Mesothelial cell of epicardium (in vitro differentiated cells): ENCODE measurements at places on chromosomes 4 and X. TPM values are rescaled to one million over a fixed set of nuclear protein-coding genes. Genes with fewer than 3 reads are reported as not detected.

The ATOH1 gene
- not detected in 3 replicates for total RNA-seq

The PLXNB3 gene
- total RNA-seq, result 3.6 to 4.3 TPM (median 4.3 TPM) in 3 replicates

The BCORL1 gene
- 27.7 to 28.9 TPM (median 28.0 TPM) in 3 replicates for total RNA-seq

The STAG2 gene
- 57.7 to 67.0 TPM (median 62.8 TPM) in 3 replicates for total RNA-seq

The DCAF8L2 gene
- total RNA-seq, result 0.11 TPM in 1 of 3 replicates, not detected in the others

GRCh38 chrX:134365904-134366303 lies 94.1 kb upstream of the HPRT1 start:
- no peak for DNase-seq
- no peak overlapping the region for H3K27ac ChIP-seq
- H3K4me1 ChIP-seq, result no peaks in the 10 kb centered on the region
- no peaks in the 10 kb centered on the region for H3K36me3 ChIP-seq

- H3K27me3 ChIP-seq, result no peaks in the 10 kb centered on the region
- no peak overlapping the region for H3K4me3 ChIP-seq
- no peaks in the 10 kb centered on the region for H3K36me3 ChIP-seq
- peaks cover 43% of the 10 kb centered on the region for H3K4me1 ChIP-seq
- no peak for DNase-seq
Measured at GRCh38 chrX:132877954-132878536, 80.4 kb downstream of the HS6ST2 start.

- H3K4me1 ChIP-seq, result no peaks in the 10 kb centered on the region
- no peak overlapping the region for H3K4me3 ChIP-seq
- no peak for DNase-seq
- no peak overlapping the region for H3K27ac ChIP-seq
Measured at GRCh38 chrX:79270401-79270800, 96.7 kb downstream of the ITM2A start.

DNA sequence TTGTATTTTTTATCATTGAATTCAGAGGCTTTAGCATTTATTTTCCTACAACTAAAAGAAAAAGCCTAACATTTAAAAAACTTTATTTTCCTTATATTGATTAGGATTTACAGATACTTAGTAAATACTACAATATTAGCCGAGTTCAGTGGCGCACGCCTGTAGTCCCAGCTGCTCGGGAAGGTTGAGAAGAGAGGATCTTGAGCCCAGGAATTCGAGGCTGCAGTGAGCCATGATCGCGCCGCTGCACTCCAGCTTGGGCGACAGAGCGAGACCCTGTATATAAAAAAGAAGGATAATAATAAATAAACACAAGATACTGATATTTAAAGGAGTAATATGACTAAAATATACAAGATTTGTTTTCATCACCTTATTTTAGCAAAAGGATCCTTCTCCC lies 681 bp upstream of the UPF3B start:
- H3K4me1 ChIP-seq, result peaks cover 12% of the 10 kb centered on the region
- H3K27me3 ChIP-seq, result peaks cover 5% of the 10 kb centered on the region
- DNase-seq, result no peak
- H3K4me3 ChIP-seq, result peak overlapping the region; percentile 96
- peaks cover 13% of the 10 kb centered on the region for H3K36me3 ChIP-seq

- H3K36me3 ChIP-seq, result no peaks in the 10 kb centered on the region
- H3K4me3 ChIP-seq, result no peak overlapping the region
- H3K4me1 ChIP-seq, result peaks cover 7% of the 10 kb centered on the region
Measured at GRCh38 chr4:158538911-158539310, 17.2 kb downstream of the RXFP1 start.

DNA sequence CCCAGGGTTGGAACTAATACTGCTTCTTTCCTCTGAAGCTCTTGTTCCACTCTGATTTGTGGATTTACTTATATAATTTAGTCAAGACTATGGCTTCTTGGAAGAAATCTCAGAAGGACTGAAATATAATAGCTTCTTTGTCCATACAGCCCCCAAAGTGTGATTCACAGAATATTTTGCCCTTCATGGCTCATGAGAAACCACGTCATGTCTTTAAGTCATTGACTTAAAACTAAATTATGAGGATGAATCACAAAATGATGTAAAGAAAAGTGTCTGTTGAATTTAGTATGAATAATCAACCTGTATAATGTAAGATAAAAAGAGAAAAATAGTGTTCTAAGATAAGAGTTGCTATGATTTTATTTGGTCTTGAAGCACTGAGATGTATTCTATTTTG lies 43.3 kb upstream of the AGA start:
- no peak for DNase-seq
- H3K4me1 ChIP-seq, result peaks cover 11% of the 10 kb centered on the region
- no peaks in the 10 kb centered on the region for H3K36me3 ChIP-seq
- H3K27ac ChIP-seq, result no peak overlapping the region
- H3K27me3 ChIP-seq, result no peaks in the 10 kb centered on the region
- H3K4me3 ChIP-seq, result no peak overlapping the region

- no peaks in the 10 kb centered on the region for H3K36me3 ChIP-seq
- H3K4me1 ChIP-seq, result peaks cover 24% of the 10 kb centered on the region
- no peak overlapping the region for H3K27ac ChIP-seq
Measured at GRCh38 chrX:115413246-115413878, 123.8 kb downstream of the LUZP4 start.

DNA sequence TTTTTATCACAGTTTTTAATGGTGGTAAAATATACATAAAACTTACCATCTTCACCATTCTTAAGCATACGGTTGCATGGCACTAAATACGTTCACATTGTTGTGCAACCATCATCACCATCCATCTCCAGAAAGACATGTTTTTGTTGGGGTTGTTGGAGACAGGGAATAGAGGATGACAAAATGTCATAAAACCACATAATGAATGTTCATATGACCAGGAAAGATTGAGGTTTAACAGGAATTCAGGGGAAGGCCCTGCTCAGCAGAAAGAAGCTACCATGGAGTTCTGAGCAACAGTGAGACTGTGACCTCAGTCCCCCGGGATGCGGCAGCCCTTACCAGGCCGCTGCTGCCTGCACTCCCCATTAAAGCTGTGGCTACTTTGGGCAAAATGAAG lies 63.9 kb upstream of the TRIM2 start:
- peaks cover 29% of the 10 kb centered on the region for H3K4me1 ChIP-seq
- no peak overlapping the region for H3K27ac ChIP-seq
- H3K36me3 ChIP-seq, result no peaks in the 10 kb centered on the region
- H3K27me3 ChIP-seq, result no peaks in the 10 kb centered on the region

- H3K27ac ChIP-seq, result no peak overlapping the region
- H3K36me3 ChIP-seq, result no peaks in the 10 kb centered on the region
- no peak overlapping the region for H3K4me3 ChIP-seq
- DNase-seq, result no peak
Measured at GRCh38 chr4:181538431-181538830, 704.8 kb upstream of the TENM3 start.

DNA sequence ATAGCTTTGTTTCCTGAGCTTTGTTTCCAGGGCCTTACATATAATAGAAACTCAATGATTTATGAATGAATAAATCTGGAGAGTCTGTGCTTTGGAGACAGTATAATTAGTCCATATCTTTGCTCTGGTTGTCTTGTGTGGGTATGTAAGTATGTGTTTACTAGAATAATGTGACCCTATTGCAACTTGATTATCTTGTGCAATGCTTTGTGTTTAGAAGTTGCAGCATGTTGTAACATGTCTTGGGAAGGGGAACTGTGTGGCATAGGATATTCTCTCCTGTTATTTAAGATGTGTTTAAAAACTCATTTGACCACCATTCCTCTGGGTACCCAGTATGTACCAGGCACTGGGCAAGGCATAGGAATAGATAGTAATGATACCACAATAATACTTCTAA lies 6.1 kb downstream of the SPATA18 start:
- H3K27ac ChIP-seq, result no peak overlapping the region
- H3K4me1 ChIP-seq, result peaks cover 24% of the 10 kb centered on the region
- H3K4me3 ChIP-seq, result no peak overlapping the region
- no peak for DNase-seq
- H3K36me3 ChIP-seq, result no peaks in the 10 kb centered on the region

DNA sequence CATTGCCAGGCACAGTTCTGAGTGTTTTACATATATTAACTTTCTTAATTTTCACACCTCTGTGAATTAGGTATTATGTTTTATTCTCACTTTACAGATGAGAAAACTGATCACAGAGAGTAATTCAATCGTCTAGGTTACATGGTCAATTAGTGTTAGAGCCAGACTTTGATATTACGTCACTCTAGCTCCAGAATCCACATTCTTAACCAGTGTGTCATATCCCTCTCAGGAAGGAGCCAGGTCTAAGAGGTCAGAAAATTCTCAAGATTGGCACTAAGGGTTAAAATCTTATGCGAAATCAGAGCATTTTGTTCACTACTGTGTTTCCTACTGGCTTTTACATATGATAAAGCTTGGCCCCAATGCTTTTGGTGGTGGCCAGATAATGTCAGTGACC lies 7.4 kb downstream of the DMP1 start:
- H3K36me3 ChIP-seq, result no peaks in the 10 kb centered on the region
- H3K27me3 ChIP-seq, result no peaks in the 10 kb centered on the region
- peaks cover 13% of the 10 kb centered on the region for H3K4me1 ChIP-seq
- no peak for DNase-seq
- no peak overlapping the region for H3K27ac ChIP-seq

GRCh38 chrX:154648931-154649330 lies 4.4 kb downstream of the CTAG2 start:
- H3K27ac ChIP-seq, result no peak overlapping the region
- no peak for DNase-seq
- no peaks in the 10 kb centered on the region for H3K27me3 ChIP-seq
- H3K36me3 ChIP-seq, result no peaks in the 10 kb centered on the region
- no peaks in the 10 kb centered on the region for H3K4me1 ChIP-seq
- H3K4me3 ChIP-seq, result no peak overlapping the region

DNA sequence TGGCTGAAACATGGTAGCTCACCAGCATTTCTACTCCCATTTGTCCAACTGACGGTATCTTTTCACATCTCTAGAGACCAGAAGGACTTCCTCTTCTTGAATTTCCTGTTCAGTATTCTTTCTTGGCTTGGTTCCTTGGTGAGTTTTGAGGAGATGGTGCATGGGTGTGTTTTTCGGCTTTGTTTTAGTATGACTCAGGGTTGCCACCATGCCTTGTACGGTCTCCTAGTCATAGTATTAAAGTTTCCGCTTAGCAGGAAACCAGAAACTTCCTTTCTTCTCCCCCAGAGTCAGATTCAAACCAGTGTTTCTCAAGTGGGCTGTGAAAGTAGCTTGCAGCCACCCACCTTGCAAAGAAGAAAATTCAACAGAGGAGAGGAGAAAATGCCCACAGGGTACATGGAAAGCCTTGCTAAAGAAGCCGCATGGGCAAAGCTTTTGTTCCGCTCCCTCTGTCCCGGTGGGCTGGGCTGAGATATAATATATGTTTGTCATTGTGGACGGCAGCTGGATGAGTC lies 5.7 kb downstream of the CD99 start:
- H3K36me3 ChIP-seq, result peaks cover 15% of the 10 kb centered on the region
- H3K4me3 ChIP-seq, result no peak overlapping the region
- H3K4me1 ChIP-seq, result peaks cover 71% of the 10 kb centered on the region
- H3K27me3 ChIP-seq, result no peaks in the 10 kb centered on the region
- DNase-seq, result no peak

- H3K4me1 ChIP-seq, result peaks cover 5% of the 10 kb centered on the region
- H3K27ac ChIP-seq, result no peak overlapping the region
- no peak overlapping the region for H3K4me3 ChIP-seq
- H3K36me3 ChIP-seq, result no peaks in the 10 kb centered on the region
Measured at GRCh38 chr4:139619644-139620043, 46.0 kb upstream of the MGST2 start.

DNA sequence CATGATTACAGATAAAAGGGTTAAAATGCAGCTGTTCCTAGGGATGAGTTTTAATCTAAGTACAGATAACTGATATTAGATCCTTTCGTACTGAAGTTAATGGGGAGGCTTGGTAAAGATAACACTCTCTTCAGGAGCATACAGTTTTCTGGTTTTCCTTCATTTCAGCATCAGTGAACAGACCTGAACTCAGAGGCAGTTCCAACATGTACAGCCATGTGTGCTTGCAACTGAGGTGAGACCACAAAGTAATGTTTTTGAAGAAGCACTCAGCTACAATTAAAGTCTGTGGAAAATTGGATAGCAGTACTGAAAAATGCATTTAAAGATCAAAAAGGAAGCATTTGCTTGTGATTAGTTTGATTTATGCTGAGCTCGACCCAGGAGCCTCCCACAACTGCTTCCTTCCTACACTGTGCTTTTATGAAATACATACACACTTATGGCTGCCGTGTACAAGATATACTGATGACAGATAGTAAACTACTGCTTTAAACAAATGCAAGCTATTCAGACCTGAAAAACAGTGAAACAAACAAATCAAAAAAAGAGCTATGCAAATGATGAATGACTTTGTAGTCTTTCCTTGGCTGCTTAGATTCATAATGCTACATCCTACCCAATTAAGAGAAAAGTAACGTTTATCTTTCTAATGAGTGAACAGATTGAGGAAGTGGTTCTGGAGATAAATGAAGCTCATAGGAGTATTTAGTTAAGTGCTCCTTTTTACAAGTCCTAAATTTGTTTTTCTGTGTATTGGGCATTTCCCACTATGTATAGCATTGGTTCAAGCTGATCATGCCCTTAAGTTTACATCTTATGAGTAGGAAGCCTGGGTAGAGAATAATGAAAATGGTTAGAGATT lies 68.4 kb downstream of the PDLIM5 start:
- H3K4me1 ChIP-seq, result peaks cover 34% of the 10 kb centered on the region
- H3K36me3 ChIP-seq, result no peaks in the 10 kb centered on the region

DNA sequence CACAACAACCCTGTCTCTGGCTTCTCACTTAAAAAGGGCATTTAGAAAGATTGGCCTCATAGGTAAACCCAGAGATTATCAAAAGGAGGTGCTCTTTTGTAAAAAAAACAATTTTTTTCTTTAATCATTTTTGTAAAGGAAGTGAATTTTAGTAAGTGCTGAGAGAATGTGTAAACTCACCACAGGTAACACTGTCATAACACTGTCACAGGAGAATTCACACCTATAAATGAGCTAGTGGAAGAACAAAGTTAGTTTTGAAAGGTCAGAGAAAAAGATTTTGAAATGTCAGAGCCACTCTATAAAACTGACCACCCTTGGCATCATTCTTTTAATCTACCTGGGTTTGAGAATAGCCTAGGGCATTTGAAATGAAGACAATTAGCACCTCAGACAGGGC lies 3.3 kb upstream of the SH2D1A start:
- no peak for DNase-seq
- no peaks in the 10 kb centered on the region for H3K36me3 ChIP-seq
- no peak overlapping the region for H3K27ac ChIP-seq
- no peaks in the 10 kb centered on the region for H3K27me3 ChIP-seq
- H3K4me3 ChIP-seq, result no peak overlapping the region
- H3K4me1 ChIP-seq, result peaks cover 1% of the 10 kb centered on the region

DNA sequence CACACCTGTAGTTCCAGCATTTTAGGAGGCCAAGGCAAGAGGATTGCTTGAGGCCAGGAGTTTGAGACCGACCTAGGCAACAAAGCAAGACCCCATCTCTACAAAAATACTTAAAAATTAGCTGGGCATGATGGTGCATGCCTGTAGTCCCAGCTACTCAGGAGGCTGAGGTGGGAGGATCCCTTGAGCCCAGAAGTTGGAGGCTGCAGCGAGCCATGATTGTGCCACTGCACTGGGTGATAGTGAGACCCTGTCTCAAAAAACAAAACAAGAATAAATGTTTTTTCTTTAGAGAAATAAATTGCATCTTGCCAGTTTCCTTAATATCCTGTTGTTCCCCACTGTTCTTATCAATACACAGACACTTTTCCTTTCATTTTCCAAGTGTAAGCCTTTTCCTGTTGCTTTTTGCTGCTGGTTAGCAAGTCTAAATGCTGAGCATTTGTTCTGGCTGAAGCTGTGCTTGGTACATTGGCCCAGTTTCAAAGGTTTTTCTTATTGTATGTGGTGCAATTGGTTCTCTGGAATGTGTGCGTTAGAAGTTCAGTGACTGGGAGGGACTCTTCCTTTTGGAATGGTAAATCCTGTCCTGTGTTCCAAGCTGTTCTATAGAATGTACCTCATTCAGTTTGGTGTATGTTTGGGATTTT lies 98.2 kb downstream of the AFF1 start:
- H3K27ac ChIP-seq, result no peak overlapping the region
- no peaks in the 10 kb centered on the region for H3K36me3 ChIP-seq
